Stimulated activated CD4-positive, alpha-beta T cell treated with anti-CD3 and anti-CD28 coated beads, Interleukin-2, amount 100 ng/mL, for 4 hours (primary cell): ENCODE measurements at places on chromosomes 5 and 9.

- DNase-seq: no peak
Measured at GRCh38 chr5:58286741-58287140, 173.1 kb downstream of the PLK2 start.

DNA sequence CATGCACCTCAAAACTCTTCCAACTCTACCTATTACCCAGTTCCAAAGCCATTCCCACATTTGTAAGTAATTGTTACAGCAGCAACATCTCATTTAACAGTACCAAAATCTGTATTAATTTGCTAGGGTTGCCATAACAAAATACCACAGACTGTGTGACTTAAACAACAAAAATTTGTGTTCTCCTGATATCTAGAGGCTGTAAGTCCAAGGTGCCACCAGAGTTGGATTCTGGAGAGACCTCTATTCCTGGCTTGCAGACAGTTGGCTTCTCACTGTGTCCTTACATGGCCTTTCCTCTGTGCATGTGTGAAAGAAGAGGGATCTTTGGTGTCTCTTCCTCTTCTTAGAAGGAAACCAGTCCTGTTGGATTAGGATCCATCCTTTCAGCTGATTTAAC, 203.8 kb upstream of the PIK3R1 start:
- no peak for DNase-seq

DNA sequence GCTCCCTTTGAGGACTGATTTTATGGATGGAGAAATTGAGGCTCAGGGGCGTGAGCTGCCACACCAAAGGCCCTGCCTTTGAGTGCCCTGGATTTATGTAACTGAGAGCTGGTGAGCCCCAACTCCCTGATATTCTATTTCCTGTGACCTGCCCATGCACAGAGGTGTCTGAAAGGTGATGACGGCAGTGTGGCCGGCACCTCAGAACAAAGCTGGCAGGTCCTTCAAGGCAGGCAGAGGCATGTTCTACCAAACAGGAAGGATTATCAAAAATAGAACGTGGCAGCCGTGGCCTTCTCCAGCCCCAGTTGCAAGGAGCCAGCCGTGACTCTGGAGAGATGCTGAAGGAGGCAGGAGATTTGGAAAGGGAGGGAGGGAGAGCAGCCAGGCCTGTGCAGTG, 36.2 kb downstream of the INSYN2B start:
- no peak for DNase-seq

- DNase-seq: peak; percentile 1
Measured at GRCh38 chr5:43231977-43232376, 40.0 kb downstream of the NIM1K start.

DNA sequence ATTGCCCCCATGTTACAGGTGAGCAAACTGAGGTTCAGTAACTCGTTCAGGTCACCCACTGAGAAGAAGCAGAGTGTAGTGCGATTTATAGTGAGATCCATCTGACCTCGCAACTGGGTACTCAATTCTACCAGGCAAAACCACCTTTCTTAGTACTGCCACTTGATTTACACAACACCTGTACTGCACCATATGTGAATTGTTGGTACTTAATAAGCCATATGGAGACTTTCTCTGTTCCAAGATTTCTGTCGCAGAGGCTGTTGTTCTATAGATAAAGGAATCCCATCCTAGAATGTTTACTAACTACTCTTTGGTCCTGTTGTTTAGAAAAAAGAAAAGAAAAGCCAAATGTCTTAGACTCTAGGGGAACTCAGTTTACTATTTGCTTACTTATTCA, 287.5 kb downstream of the KCTD16 start:
- DNase-seq: no peak

GRCh38 chr5:2751592-2752021, at the start of gene IRX2:
TSS of gene IRX2 (minus strand) at chr5:2751677. CDS start at chr5:2751413, 264 bp downstream.
- DNase-seq: no peak

DNA sequence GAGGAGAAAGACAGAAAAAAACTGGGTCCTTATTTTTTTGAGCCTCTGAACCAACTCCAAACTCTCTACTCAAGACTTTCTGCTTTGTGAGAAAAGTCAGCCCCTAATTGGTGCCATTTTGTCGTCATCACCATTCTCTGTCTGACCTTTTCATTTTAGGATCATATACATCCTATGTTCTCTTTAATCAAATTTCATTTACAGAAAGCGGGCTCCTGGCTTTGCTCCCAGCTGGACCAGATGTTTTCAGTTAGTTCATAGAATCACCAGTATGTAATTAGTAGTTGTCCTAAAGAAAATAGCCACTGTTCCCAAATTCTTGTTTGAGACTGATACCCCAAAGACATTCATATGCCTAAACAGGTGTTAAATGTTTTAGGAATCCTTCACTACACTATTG, 28.6 kb upstream of the SLCO4C1 start:
- no peak for DNase-seq

DNA sequence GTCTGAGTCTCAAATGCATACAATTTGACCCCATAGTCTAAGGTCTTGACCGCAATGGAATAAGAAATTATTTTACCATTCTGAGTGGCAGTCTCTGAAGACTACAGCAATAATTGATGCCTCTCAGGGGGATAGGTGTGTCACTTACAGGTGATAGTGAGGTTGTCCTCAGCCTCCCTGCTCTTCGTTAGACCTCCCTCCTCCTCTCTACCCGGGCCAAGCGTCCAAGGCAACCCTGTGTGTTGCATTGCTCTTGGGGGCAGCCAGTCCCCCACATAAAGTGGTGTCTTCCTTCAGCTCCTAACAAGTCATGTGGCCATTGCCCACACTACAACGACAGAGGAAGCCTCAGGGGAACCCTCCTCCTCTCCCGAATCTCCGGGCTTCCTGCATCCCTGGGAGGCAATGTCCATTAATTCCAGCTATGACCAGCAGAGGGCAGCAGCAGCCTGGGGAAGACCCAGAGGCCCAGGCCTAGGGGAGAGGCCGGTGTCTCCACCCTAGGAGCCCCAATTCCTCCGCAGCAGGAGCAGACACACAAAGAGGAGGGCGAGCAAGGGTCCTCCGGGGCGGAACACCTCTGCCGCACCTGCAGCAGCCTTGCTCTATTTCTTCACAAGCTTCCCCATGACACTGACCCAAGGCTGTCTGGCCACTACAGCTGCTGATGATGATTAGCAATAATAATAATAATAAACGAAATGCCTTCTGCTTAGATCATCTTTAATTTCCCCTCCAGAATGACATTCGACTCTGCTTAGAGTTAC, 134.8 kb downstream of the KCNIP1 start:
- peak; percentile 27 for DNase-seq

- DNase-seq: no peak
Measured at GRCh38 chr5:93235761-93236160, 345.3 kb downstream of the NR2F1-AS1 start.
